ENCODE measurements at places on chromosomes 2 and 18.

DNA sequence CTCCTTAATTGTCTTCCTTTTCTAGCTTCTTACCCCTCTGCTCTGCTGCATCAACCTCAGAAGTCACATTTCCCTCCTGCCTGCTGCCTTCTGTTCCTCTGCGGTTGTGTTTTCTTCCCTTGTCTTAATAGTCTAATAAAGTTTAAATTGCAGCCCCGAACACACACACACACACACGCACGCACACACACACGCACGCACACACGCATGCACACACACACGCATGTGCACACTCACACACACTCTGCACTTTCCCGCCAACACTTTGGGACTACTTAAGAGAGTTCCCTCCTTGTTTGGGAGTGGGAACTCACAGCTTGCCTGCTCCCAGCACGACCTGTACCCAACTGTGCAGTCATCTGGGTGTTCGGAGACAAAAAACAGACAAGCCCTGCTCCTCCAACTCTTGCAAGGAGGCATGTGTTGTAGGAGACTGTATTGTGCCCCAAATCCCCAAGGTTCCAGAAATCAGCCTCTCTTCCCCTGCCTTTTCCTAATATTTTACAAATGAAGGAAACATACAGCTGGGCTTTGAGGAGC lies 99.1 kb downstream of the SETBP1 start:
- DNase-seq, result no peak

DNA sequence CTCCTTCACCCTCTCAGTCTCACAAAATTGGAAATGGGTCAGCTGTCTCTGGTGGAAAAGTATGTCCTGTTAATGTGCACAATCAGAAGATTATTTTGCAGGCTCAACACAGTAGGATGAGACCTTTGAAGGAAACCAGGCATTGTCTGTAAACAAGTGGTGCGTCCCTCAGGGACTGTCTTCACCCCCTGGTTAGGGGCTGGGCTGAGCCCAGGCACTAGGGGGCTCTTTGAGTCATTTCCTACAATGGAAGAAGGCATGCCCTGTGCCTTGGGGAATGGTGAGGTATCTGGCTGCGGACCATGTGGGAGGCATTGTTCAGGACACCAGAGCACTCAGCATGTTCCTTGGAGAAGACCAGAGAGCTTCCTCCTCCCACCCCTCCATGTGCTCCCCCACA lies 26.8 kb downstream of the PKDCC start:
- no peak for DNase-seq

- no peak for DNase-seq
These were observed 827.7 kb downstream of the SOCS6 start for GRCh38 chr18:71116535-71116934.

DNA sequence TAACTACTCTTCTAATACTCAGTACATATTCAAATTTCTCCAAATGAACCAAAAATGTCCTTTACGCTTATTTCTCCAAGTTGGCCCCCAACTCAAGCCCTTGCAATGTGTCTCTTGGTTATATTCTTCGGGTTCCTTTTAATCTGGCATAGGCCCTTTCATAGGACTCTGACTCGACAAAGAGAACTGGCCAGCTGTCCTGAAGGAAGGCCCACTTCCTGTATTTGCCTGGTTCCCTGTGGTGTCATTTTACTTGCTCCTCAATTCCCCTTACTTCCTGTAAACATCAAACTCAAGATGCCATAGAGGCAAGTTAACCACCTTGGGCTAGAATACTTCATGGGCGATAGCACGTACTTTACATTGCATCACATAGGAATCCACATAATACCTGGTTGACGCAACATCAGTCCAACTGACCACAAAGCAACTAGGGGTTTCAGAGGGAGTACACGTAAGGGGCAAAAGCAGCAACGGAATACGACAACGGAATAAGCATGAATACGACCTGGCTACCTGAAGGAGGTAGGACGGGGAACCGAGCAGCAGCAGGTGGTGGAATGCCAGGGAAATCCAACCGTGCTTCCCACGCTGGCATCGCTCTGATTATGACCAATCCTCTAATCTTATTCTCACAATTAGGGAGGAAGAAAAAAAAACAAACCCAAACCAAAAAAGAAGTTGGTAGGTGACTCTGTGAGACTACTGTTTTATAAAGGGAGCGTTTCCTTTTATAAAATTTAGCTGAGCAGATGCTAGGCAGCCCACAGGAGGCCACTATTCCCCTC lies 823 bp upstream of the GORASP2 start:
- DNase-seq, result no peak

DNA sequence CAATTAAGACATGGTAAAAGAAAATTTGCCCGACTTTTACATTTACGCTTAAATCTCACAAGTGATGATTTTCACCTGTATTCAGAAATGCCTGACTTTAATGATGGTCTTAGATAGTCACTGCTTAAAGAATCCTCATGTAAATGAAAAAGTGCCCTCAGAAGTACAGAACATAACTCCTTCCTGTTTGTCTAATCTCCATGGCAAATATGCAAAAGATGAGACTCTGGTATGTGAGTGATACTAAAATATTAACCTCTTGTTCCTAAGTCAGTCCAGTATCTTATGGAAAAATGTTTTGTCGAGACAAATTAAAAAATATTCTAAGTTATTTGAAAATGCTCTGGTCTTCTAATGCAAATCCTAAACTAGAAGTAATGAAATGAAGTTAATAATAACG lies 29.2 kb downstream of the KCTD1 start:
- no peak for DNase-seq

DNA sequence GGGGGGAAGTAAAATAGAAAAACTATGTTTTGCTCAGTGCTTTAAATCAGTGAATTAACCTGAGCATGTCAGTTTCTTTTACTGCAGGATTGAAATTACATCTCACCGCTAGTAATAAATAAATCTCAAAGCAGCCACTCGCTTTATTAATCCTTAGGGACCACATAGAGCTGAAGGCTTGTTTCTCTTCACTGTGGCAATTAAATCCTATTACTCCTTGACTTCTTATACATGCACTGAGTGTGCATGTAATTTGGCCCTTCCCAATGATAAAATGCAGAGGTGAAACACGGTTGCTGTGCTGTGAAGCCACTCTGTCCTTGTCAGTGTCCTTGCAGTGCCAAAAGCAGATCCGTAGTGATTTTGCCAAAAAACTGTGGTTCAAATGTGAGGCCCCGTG lies 77.1 kb upstream of the RBM44 start:
- no peak for DNase-seq

- DNase-seq, result no peak
These were observed 21.2 kb downstream of the DYNAP start for GRCh38 chr18:54612237-54612636.

- no peak for DNase-seq
These were observed 30.2 kb upstream of the EGR4 start for GRCh38 chr2:73323551-73323950.

- DNase-seq, result no peak
These were observed 495.1 kb upstream of the MYT1L start for GRCh38 chr2:2826209-2826551.

DNA sequence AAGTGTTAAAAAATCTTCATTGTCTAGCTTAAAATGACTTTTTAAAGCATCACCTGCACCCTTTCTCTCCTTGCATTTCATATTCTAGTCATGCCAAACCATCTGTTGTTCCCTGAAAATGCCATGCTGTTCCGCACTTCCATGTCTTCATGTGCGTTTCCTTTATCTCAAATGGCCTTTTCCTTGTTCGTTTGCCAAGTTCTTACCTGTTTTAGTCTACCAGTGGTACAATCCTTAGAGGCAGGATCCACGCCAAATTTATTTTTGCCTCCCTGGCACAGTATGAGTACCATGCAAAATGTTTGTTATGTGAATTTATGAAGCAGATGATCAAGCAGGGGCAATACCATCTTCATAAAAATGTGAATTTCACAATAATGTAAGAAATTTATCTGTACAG lies 37.0 kb downstream of the TMEFF2 start:
- no peak for DNase-seq

Measured in fibroblast of skin of left quadriceps (primary cell).